ENCODE measurements at places on chromosomes 5 and 9.

GRCh38 chr5:159336586-159336985 is 6.3 kb upstream of the IL12B start:
- no peak for DNase-seq

GRCh38 chr9:107397076-107398044 is 92.2 kb downstream of the KLF4 start:
- DNase-seq, result no peak

- no peak for DNase-seq
These were observed 94.8 kb downstream of the RCL1 start for GRCh38 chr9:4887556-4887955.

- DNase-seq, result no peak
These were observed 214.6 kb downstream of the DEPDC1B start for GRCh38 chr5:60485361-60485760.

DNA sequence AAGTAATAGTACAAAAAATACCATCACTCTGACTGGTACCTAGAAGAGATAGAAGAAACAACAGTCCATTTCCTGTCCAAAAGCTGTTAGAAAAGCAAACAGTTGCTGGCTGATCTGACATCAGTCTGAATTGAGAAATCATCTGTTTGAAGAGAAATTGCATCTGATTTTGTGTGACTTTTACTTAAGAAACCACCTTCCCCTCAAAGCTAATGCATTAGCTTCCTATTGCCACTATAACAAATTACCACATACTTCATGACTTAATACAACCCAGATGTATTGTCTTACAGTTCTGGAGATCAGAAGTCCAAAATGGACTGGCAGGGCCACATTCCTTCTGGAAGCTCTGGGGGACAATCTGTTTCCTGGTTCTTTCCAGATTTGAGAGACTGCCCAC is 385.9 kb upstream of the TLE4 start:
- DNase-seq, result no peak

- no peak for DNase-seq
These were observed 141.2 kb upstream of the SLC28A3 start for GRCh38 chr9:84481636-84482218.

DNA sequence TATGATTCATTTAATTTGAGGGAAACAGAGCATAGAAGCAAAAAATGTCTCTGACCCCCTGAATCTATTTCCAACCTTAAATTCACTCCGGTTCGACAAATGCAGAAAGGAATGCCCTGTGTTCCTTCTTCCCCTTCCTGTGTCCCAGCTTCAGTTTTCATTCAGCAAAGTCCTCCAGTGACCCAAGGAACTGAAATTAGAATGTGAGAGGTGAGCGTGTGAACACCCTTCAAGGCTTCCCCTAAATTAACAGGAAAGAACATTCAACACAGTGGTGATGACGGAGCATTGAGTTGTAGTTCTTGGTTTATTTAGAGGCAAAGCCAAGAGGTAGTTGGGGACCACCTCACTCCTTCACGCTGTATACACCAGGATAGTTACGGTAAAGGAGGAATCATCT is 97.6 kb upstream of the CTSL start:
- DNase-seq, result no peak

GRCh38 chr5:120297616-120298015 is 166.5 kb upstream of the PRR16 start:
- DNase-seq, result no peak

- no peak for DNase-seq
These were observed 929.5 kb upstream of the C9orf72 start for GRCh38 chr9:28502741-28503140.

- DNase-seq, result no peak
These were observed 19.7 kb downstream of the SUB1 start for GRCh38 chr5:32604800-32605765.

- DNase-seq, result no peak
These were observed 36.6 kb downstream of the UHRF2 start for GRCh38 chr9:6449645-6450044.

DNA sequence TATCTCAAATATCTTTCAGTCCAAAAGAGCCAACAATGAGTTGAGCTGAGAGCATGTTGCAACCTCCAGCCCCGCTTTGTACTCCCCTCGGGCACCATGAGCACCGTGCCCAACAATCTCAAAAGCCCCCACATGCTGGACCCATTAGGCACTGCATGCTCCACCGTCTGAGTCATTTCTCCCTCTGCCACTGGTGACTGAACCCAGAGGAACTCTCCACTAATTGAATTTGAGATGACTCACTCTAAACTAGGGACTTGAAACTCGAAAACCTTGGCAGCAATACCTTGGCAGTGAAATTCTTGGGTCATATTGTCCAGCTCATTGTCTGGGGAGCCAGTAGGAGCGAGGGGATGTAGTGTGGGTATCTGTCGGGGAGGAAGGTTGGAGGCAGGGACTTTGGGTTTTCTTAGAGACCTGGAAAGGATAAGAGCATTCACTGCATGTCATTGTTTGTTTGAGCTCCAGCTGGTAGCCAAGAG is 49.9 kb upstream of the SLIT3 start:
- DNase-seq, result no peak

- DNase-seq, result no peak
These were observed 92.7 kb downstream of the NRG2 start for GRCh38 chr5:139950436-139950835.

DNA sequence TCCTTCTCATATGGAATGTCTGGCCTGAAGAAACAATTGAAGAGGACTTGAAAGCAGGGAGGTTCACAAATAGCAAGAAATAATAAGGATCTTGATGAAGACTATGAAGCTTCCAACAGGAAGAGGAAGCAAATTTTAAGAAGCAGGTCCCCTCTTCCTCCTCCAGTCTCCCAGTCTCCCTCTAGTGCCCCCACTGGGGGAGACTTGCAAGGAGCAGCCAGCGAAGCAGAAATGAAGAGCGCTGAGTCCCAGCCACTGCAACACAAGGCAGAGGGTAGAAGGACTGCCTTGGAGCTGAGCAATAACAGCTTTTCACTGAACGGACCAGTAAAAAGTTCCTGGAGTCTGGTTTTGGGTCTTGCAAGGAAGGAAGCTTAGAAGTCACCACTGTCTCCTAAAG is 32.6 kb upstream of the ACO1 start:
- no peak for DNase-seq

DNA sequence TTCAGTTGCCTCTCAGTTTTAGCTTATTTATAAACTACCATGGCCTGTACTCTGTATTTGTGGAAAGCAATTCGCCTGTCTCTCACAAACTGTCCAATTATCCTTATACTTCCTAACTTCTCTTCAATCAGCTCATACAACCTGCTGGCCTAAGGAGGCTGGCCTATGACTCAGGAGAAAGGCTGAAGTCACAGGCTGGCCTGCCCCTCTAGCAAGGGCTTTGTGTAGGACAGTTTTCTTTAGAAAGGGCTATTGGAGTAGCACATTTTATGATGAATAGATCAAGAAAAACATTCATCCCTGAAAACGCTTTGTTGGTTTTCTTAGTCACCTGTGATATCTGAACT is 988.7 kb upstream of the ARRDC3 start:
- DNase-seq, result no peak

GRCh38 chr5:105956456-105957196 is 1714.1 kb downstream of the EFNA5 start:
- DNase-seq, result no peak

GRCh38 chr5:138770977-138771376 is 17.8 kb downstream of the CTNNA1 start:
- DNase-seq, result no peak

DNA sequence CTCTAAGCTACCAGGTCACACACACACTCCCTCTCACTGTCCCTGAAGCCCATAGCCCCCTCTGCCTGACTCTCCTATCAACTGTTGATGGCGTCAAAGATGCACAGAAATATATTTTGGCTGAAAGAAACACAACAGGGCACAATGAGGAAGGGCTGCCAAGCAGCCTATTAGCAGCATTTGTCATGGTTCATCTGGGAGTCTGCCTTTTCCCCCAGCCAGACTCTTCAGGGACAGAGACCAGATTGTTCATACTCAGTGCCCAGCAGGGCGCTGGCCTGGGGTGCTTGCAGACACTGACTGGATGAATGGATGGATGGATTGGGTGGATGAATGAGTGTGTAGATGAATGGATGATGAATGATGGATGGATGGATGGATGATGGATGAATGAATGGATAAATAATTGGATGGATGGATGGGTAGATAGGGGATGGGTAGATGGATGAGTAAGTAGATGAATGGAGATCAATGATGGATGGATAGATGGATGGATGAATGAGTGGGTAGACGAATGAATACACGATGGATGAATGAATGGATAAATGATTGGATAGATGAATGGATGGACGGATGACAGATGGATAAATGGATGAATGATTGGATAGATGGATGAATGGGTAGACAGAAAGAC is 90.5 kb downstream of the ADAMTS2 start:
- DNase-seq, result peak; percentile 50

DNA sequence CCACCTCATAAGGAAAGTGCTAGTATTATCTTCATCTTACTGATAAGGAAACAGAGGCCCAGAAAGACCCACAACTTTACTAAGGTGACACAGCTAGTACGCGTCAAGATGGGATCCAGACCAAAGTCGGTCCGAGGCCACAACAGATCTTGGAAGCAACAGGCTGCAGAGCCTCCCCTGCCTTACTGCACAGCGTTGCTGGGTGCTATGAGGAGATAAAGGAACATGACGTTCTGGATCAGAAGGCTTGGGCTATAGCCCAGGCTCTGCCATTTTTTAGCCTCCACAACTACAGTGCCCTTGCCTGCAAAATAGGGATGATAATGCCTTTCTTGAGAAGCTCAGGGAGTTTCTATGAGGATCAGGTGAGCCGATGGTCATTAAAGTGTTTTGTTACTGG is 144.1 kb downstream of the NMUR2 start:
- DNase-seq, result no peak

DNA sequence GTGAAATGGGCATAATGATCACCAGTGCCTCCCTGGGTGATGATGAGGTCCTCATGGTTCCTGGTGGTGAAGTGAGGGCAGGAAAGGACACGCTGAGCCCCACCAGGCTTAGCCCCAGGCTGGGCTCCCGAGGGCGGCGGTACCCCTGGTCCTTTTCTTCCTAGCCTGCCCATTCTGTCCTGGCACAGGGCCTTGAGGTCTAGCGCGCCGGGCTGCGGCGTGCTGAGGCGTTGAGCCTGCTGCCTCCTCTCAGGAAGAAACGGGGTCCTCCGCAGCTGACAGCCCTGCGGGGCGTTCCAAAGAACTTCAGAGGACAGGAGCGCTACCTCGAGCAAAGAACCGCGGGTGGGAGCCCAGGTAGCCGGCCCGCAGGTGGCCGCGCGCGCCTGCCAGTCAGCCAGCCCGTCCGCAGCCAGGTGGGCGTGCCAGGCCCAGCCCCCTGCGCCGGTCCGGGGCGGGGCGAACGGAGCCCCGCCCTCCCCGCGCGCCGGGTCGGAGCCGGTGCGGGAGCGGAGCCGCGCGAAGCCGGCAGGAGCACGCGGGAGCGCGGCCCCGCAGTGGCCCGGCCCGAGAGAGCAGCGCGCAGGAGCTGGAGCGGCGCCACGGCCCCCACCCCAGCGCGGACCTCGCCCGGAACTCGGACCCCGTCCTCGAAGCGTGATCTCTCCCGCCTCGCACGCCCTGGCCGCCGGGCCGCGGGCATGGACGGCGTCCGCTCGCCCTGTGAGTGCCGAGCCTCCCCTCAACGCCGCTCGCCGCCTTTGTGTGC is at the start of gene WNK2:
Gene WNK2, plus strand, starts transcription at position 477 of the 769 bp plus-strand sequence. CDS start 791 bp downstream, outside the sequence.
- no peak for DNase-seq

GRCh38 chr9:95874989-95875304 is 544 bp upstream of the ERCC6L2 start:
- DNase-seq, result peak; percentile 90

- DNase-seq, result peak; percentile 45
These were observed 21.3 kb upstream of the GBGT1 start for GRCh38 chr9:133184971-133185370.

GRCh38 chr9:18463991-18464390 is 10.0 kb upstream of the ADAMTSL1 start:
- no peak for DNase-seq

- no peak for DNase-seq
These were observed 10.9 kb downstream of the MAMDC2 start for GRCh38 chr9:70054521-70054920.

DNA sequence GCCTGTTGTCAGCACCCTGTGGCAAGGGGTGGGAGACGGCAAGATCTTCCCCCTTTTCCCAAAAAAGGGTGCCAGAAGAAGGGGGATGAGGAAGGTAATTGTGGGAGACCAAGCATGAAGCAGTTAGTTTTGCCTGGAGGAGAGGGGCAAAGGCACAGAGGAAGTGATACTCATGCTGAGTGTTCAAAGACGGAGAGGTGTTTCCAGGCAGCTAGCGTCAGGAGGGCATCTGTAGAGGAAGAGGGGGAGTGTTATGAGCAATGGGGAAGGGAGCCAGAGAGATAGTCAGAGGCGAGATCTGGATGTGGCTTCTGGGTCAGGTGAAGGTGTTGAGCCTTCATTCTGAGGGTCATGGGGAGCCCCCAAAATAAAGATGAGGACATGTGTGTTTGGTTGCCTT is 26.9 kb upstream of the ADAM19 start:
- no peak for DNase-seq

GRCh38 chr5:83947763-83948162 is 227.1 kb upstream of the HAPLN1 start:
- DNase-seq, result no peak

DNA sequence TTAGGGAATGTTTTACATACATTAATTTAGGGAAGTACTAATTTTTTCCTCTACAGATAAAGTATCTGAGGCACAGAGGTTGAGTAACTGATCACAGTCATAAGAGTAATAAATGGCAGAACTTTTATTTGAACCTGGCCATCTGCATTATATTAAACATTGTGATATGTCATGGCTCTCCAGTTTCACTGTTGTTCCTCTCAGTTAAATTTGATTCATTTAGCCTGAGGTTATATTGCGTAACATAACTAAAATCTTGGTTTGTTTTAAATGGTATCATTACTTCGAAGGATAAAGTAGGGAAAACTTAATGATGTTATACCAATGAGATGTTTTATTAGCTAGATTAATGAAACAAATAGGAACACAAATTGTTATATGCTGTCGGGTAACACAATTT is 284.4 kb downstream of the KDM4C start:
- DNase-seq, result no peak

DNA sequence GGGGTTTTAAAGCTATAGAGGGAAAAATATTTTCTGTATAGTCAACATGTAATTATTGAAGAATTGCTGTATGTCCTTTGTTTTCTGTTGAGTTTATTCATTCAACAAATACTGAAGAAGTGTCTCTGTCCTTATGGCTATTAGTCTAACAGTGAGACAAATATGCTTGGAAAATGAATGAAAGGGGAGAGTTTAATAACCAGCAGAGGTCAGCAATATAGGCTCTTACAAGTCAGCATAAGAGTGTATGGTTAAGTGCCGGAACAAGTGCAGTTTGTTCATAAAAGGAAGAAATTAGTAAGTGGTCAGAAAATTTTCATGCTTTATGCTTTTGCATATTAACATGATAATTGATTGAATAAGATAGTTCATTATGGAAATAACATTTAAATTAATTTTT is 3.6 kb downstream of the SCAMP1 start:
- DNase-seq, result no peak

- DNase-seq, result no peak
These were observed 181.7 kb downstream of the ELAVL2 start for GRCh38 chr9:23644326-23644725.

DNA sequence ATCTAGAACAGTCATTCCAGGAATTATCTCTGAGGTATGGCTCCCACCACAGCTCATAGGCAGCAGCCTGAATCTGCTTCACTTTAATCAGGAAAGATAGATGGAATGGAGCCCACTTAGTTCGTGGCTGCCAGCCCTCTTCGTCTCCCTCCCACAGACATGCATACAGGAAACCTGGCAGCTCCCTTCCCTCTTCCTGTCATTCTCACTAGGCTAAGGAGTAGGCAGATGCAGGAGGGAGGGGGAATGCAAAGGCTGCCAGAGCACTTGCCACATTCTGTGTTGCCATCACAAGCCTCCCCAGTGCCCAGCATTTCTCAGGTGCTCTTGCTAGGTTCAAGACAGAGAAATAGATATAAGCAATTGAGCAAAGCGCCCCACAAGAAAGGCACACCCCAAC is 378.9 kb downstream of the ELAVL2 start:
- peak; percentile 46 for DNase-seq
